ENCODE measurements at places on chromosomes 7 and 10.

DNA sequence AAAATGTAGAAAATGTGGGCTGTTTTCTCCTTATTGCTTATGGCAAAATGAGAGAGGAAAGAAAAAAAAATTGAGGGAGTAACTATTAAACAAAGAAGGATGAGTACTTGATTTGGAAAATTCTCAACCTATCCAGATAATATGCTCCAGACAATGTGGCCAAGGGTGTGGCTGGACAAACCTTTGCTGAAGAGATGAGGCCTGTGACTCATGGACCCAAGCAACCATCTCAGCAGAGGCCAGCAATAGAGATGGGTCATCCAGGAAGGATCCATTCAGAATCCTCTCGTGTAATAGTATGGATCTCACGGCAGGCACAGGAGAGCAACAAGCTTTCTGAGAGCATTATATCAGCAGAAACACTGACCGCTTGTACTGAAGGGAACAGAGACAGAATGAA lies 120.3 kb upstream of the CELF2 start:
- no peak for DNase-seq

DNA sequence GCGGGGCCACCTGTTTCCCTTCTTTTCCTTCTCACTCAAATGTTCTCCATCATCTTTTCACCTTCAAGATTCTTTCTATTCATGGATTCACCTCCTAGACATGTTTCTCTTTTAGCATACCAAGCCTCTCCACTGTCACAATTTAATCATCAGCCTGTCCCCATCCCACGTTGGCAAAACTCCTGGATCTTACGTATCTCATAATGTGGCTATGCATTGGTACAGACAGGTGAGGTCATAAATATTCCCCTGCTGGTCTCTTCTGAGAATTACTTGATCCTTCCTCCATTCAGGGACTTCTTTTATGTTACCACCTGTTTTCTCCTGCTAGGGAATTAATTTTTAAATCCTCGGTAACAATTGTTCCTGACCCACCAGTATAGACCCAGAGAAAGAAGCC lies 262.6 kb upstream of the NEBL start:
- no peak for DNase-seq

DNA sequence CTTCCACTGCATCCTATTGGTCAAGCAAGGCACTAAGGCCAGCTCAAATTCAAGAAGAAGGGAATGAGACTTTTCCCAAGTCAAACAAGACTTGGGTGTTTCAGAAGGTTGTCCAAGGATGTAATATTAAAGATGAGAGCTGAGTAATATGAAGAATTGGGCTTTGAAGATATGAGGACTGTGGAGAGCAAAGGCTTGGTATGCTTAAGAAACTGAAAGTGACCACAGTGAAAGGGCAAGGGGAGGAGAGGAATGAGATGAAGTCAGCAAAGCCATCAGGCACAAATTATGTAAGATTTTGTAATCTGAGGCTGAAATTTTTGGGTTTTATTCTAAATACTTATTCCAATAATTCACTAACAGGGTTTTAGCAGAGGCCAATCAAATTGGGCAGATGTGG lies 38.6 kb upstream of the NPY start:
- no peak for DNase-seq

DNA sequence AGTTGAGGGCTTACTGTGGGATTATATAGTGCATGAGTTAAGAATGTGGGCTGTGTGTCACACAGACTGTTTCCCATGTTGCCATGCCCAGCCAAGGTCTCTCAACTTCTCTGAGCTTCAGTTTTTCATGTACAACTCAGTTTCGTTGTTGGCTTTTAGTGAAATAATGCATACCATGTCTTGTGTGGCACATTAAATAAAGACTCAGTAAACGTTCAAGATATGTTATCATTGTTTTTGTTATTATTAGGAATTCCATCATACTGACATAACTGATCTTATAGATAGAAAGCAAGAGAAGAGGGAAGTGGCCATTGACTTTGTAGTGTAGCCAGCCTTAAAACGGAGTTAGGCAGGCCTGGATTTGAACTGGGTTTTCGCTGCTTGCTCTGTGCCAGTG lies 2.9 kb downstream of the CDK14 start:
- no peak for DNase-seq

DNA sequence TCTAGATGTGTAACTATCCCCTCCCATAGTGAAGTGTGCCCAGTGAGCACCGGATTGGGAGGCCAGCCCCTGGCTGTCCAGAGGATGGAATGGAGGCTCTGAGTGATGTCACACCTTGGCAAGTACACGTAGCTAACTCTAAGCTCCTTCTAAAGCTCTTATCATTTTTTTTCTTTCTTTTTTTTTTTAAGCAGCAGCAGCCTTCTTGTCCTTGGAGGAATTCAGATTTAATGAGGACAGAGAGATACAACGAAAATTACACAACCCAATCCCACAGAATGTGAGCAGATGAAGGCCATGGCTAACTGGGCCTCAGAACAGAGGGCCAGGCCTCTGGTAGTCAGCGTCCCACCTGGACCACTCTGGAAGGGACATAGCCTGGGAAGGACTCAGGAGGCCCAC lies 11.3 kb downstream of the TNS3 start:
- no peak for DNase-seq

DNA sequence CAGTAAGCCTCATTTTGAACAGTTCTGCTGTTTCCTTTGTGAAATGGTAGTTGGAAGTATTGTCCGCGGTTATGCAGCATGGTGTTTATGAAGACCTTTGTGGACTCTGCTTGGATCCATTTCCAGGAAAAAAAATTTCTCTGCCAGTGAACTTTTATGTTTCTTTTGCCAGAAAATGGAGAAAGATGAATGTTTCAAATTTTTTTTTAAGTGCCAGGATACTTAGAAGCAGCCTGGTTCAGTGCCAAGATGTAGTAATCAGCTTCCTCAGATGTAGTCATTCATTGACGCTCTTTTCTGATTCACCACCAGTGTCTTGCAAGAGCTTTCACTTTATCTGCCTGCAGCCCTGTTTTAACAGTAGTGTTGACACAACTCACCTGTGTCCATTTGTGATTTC lies 258.2 kb downstream of the SDK1 start:
- no peak for DNase-seq

GRCh38 chr7:116933465-116933864 lies 19.8 kb upstream of the ST7 start:
- DNase-seq = no peak

DNA sequence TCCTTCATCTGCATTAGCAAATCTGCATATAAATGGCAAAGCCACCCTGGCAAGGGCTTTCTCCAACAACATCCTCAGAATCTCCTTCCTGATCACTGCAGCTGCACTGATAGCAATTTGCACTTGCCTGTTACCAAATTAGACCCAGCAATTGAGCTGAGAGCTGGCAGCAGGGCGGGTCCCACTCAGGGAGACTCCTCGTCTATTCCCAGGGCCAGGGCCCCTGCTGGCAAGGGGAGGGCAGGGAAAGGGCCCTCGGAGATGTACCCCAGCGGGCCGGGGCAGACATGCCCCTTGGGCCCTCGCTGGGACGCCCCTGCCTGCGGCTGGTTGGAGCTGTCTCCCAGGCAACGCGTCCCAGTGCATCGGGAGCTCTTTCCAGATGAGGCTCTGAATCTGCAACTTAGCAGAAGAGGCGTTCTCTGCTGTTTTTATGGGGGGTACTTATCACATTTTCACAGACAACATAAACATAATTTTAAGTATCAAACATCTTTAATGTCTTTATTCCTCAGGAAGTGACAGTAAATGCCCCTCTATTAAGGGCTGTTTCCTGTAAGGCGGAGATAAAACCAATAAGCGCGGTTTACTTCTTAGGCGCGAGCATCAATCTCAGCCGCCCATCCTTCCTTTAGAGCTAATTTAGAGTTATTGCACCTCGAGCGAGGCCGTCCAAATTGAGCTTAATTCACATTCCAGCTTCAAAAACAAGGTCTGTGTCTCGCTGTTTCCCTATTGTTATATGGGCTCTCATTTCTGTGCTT lies 249.0 kb upstream of the PPP2R2D start:
- no peak for DNase-seq

DNA sequence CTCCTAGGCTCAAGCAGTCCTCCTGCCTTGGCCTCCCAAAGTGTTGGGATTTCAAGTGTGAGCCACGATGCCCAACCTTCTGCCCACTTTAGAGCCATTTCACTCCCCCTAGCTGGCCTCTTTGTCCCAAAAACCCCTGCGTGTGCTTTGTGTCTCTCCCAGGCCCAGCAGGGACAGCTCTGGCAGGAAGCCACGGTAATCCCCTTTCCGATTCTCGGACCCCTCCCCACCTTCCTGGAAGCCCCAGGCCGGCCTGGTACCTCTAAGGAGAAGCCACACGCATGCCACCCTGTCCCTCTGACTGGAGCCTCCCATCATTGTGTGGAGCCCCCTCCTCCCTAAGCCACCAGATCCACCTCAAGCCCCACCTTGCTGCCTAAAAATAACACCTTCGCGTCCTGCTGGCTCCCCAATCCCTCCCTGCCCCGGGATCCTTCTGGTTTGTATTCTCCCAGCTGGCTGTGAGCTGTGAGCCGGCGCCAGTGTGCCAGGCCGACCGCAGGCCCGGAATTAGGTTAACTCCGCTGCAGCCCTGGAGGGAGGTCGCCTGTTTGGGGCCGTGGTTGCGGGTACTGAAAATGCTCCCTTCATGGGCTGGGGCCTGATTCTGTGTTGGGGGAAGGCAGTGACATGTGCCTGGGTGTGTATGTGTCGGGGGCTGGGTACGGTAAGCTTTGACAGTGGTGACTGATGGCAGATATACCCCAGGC lies 16.4 kb upstream of the SRRM3 start:
- DNase-seq = no peak

DNA sequence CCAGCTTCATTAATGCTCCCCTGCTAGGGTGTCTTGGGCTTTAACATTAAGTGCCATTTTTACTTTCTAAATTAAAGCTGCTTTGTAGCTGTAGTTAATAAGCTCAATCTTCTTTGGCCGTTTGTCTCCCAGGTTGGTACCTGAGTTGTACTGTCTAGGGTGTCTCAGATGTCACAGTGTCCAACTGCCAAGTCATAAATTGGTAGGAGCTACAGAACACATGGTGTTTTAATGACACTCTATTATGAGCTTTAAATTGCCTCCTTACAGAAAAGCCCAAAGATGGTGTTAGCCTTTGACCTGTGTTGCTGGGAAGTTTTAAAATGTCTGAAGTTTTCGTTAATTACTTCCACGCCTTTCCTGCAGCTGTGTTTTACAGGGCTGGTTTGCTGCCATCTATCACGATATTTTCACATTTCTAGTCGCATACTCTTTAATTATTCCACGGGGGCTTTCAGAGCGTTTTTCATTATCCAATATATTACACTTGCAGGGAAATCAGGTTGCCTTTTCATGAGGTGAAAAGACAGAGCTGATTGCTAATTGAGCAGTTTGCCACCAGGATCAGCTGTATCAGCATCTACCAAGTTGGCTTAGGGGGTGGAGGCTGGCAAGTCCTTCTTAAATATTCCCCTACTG lies 247.8 kb upstream of the PLPP4 start:
- DNase-seq = no peak

DNA sequence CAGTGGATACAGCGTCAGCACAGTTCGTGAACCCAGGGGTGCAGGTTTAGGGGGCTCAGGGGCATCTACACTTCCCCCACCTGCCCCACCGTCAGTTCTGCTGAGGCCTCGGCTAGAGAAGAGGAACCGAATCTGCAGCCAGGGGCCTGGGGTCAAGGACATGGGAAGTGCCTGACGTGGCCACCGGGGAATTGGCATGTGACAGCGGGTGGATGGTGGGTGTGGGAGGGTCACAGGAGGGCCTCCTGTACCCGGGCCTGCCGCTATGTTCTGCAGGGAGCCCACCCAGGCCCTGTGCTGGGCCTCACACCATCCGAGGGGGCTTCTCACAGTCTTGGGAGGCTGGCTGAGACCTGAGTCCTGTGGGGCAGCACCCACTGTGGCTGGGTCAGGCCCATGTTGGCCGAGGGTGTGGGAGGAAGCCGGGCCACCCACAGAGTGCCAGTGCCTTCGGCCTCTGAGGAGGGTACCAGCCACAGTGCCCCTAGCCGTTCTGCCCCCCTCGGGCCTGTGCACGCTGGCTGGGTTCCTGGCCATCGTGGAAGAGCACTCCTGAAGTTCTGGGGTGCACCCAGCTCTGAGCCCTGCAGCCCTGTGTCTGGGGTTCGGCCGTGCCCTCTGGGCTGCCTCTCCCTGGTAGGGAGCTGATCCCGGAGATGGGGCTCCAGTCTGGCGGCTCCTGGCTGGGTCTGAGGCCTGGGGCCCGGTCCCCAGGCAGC lies 5.9 kb downstream of the TTYH3 start:
- DNase-seq = peak; percentile 97

DNA sequence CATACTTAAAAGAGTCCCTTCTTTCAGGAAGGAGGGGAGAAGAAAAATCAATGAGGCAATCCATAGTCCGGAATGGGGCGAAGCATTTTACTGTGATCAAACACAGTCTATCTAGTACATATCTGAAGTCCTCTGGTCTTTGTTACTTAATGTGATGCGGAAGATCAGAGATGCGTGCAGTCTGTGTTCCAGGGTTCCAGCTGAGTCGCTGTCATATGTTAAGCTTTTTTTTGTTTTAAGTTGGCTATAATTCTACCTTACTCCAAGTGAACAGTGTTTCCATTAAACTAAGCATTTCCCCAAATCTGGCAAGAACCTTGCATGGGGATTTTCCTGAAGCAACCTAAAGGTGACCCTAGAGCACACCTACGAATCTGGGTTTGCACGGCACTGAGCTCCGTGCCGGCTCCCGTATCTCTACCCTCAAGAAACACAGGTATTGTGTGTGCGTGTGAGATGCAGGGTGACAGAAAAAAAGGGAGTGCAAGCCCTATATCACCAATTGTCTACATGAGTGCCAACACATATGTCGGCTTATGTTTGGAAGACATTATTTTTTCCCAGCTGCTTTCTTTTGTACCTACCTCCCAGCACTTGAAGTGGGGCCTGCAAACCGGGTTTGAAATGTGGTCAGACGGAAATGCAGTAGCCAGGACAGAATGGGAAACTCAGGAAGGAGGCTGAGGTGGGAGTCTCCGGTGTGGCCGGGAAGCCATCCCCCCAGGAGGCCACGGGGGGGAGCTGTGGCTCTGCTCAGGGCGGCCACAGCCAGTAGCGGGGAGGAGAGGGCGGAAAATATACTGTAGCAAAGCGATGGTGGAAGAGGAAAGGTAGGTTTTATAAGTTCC lies 435.8 kb upstream of the MGMT start:
- peak; percentile 64 for DNase-seq

- DNase-seq = no peak
Measured at GRCh38 chr10:31773749-31774298, 154.8 kb downstream of the ARHGAP12 start.

GRCh38 chr7:109259151-109259550 lies 689.5 kb downstream of the DNAJB9 start:
- no peak for DNase-seq
